ENCODE measurements at places on chromosomes 1 and 21. TPM values are rescaled to one million over a fixed set of nuclear protein-coding genes. Genes with fewer than 3 reads are reported as not detected.

Gene BCL2L15
- total RNA-seq = 0.26 TPM

Gene PPM1J
- total RNA-seq = 0.81 TPM

Gene FAM167B
- 5.5 TPM for total RNA-seq

Gene HOOK1
- total RNA-seq = not detected

Gene THEM5
- total RNA-seq = not detected

Gene CD1E
- not detected for total RNA-seq

Gene DDR2
- 41.5 TPM for total RNA-seq

Gene BCAN
- total RNA-seq = not detected
